ENCODE measurements at places on chromosomes 6 and 20. TPM values are rescaled to one million over a fixed set of nuclear protein-coding genes. Genes with fewer than 3 reads are reported as not detected.

DNAAF9 gene
- total RNA-seq = 42.0 TPM

MYB gene
- total RNA-seq = 4.8 TPM

TRIM10 gene
- 0.23 TPM for total RNA-seq

KCNQ5 gene
- total RNA-seq = 5.5 TPM

VWA7 gene
- 0.69 TPM for total RNA-seq

VGLL2 gene
- 0.46 TPM for total RNA-seq

SLC32A1 gene
- 34.4 TPM for total RNA-seq

MROH8 gene
- 9.9 TPM for total RNA-seq

ZDHHC14 gene
- total RNA-seq = 20.8 TPM

CBFA2T2 gene
- 23.5 TPM for total RNA-seq

NEDD9 gene
- total RNA-seq = 16.4 TPM

BPIFB1 gene
- not detected for total RNA-seq

ADTRP gene
- total RNA-seq = 0.69 TPM

ZNF165 gene
- 2.3 TPM for total RNA-seq

SLC22A7 gene
- 0.23 TPM for total RNA-seq

NR2E1 gene
- 11.1 TPM for total RNA-seq

PROKR2 gene
- total RNA-seq = 4.8 TPM

CD24 gene
- 640 TPM for total RNA-seq

HUS1B gene
- total RNA-seq = 1.4 TPM

EDN1 gene
- total RNA-seq = 4.6 TPM

HTR1B gene
- total RNA-seq = 9.2 TPM

ADAM33 gene
- 2.5 TPM for total RNA-seq

MED20 gene
- 13.6 TPM for total RNA-seq

C20orf173 gene
- not detected for total RNA-seq

TNNC2 gene
- total RNA-seq = not detected

SCRT2 gene
- total RNA-seq = 0.92 TPM

CDH26 gene
- total RNA-seq = 0.69 TPM

NKAIN2 gene
- total RNA-seq = 33.0 TPM

NHLRC1 gene
- total RNA-seq = 4.4 TPM

SLPI gene
- total RNA-seq = not detected

NFATC2 gene
- total RNA-seq = 0.69 TPM

WFDC12 gene
- not detected for total RNA-seq

LBP gene
- not detected for total RNA-seq

ULBP2 gene
- 2.1 TPM for total RNA-seq

GATA5 gene
- not detected for total RNA-seq

GSTA2 gene
- total RNA-seq = not detected

DACT2 gene
- total RNA-seq = 4.6 TPM

EYS gene
- total RNA-seq = 1.4 TPM

LY6G6D gene
- total RNA-seq = not detected

ROS1 gene
- not detected for total RNA-seq

LIME1 gene
- total RNA-seq = 3.5 TPM

XKR7 gene
- 10.1 TPM for total RNA-seq

C4A gene
- total RNA-seq = 45.9 TPM

RCAN2 gene
- 42.7 TPM for total RNA-seq

DHX35 gene
- total RNA-seq = 16.8 TPM

BMP7 gene
- total RNA-seq = 23.3 TPM

MATN4 gene
- total RNA-seq = 4.8 TPM

CCN5 gene
- not detected for total RNA-seq

KCNK15 gene
- not detected for total RNA-seq

CALHM4 gene
- 0.46 TPM for total RNA-seq

LTA gene
- not detected for total RNA-seq

HS3ST5 gene
- total RNA-seq = 26.1 TPM

BTN1A1 gene
- total RNA-seq = not detected
